Tongue (tissue), 3 donors: ENCODE measurements at places on chromosomes 5 and 9. TPM values are rescaled to one million over a fixed set of nuclear protein-coding genes. Genes with fewer than 3 reads are reported as not detected.

DNA sequence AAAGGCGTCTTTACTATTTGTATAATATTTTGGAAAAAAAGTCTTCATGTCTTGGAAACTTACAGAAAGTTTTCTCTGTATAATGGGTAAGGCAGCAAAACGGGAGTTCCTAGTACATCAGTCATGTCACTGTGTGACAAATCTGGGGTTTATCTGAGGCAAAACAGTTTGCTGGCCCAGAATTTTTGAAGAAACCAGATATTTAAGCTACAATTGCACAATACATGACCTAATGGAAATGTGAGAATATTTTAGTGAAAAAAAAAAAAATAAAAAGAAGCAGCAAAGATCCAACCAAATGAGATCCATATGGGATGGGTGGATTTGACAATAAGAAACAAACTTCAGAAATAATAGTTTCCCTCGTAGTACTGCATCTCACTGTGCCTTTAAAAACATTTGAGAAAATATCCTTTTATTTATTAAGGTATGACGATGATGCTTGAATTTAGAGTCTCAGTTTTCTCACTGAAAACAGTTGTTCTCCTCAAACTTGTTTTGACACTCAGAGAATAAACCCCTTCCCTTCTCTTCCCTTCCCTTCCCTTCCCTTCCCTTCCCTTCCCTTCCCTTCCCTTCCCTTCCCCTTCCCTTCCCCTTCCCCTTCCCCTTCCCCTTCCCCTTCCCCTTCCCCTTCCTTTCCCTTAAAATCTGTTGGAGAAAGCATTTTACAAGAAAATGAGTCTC, 180.5 kb upstream of the TUT7 start:
- peak; percentile 88 for DNase-seq

- no peak for DNase-seq
These were observed 212.4 kb downstream of the LRRC70 start for GRCh38 chr5:62791059-62791458.

DNA sequence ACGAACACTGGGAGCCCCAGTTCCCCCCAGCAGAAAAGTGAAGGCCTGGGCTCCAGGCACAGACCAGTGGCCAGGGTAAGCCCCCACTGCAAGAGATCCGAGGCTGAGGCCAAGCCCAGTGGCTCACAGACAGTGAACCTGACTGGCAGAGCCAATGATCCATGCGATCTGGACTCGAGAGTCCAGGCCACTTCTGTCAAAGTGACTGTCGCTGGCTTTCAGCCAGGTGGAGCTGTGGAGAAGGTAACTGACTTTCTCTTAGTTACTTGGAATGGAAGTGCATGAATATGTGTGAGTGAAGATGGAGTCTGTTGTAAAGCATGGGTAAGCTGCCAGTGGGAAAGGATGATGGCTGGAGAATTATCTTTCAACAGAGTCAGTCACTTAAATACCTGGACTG, 99.7 kb downstream of the GOLPH3 start:
- DNase-seq: no peak

DNA sequence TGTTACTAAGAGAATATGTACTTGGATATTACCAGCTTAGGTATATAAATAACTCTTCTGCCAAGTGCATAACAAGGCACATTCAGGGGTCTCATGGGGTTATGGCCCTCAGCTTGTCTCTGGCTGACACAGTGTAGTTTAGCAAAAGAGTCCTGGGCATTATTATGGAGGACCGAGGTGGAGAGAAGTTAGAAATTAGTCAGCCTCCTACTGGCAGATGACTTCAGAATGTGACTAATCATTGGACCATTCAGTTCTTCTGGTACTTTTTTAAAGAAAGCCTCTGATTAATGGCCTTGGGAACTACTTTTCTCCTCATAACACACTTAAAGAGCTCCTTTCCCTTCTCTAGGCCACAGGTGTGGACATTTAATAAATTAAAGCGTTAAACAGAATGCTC, 178.9 kb downstream of the SH3GL2 start:
- no peak for DNase-seq

GRCh38 chr9:105887679-105888078, 193.3 kb downstream of the TMEM38B start:
- DNase-seq: peak; percentile 20

ECSCR gene
- total RNA-seq: 7.9 TPM

DNA sequence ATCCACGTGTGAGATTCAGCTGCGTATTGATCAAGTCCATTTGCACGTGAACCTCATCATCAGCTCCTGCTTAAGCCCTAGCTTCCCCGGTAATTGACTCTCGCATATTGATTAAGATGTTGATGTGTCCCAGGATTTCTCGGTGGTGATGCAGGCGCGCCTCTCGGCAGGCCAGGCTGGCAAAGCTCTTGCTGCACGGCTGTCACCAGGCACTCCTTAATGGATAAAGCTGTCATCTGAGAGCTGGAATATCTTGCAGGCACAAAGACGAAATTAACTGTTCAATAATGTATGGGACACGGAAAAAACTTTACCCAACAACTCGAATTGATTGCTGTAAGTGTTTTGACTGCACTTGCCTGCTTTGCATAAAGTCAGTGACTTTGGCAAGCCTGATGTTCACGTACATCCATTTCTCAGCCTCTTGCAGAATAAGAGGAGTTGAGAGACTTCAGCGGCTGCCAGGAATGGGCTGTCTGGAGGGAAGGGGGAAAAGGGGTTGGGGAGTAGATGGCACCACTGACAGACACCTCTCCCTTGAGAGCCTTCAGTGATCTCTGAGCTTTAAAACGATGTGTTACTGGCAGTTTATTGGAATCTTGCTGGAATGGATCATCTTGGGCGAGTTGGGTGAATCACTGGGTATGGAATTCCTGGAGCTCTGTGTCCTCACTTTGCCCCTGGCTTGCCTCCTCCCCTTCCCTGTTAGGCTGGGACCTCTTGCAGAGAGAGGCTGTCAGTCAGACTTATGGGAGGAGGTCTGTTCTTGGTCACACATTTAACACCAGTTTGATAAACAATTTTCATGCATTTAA, 650.3 kb downstream of the CCDC171 start:
- no peak for DNase-seq

TRIM36 gene
- 1.8 TPM for total RNA-seq

DNA sequence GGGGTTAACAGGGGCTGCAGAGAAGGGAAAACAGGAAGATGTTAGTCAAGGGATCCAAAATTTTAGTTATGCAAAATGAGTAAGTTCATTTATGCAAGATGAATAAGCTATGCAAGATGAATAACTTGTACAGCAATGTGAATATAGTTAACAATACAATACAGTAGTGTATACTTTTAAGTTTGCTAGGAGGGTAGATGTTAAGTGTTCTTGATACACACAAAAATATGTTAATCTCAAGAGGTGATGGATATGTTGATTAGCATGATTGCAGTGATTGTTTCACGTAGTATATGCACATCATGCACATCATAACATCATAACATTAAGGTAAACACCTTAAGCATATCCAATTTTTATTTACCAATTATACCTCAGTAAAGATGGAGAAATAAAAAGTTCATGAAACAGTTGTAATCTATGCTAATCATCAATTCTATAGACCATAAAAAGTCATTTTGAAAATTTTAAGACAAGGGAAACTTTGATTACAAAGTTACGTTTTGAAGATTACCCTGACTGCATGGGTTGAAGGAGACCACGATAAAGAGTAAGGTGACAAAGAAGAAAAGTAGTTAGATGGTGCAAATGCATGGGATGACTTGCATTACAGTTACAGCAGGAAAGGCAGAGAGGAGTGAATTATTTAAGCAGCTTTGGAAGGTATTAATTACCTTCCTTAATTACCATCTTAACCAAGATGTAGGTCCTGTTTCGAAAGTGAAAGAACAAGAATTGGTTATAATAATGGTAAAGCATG, 31.4 kb downstream of the FAM174A start:
- no peak for DNase-seq

CCDC192 gene
- total RNA-seq: 0.31 TPM

PCDHB10 gene
- 6.1 TPM for total RNA-seq

EQTN gene
- total RNA-seq: 0.51 TPM

DNA sequence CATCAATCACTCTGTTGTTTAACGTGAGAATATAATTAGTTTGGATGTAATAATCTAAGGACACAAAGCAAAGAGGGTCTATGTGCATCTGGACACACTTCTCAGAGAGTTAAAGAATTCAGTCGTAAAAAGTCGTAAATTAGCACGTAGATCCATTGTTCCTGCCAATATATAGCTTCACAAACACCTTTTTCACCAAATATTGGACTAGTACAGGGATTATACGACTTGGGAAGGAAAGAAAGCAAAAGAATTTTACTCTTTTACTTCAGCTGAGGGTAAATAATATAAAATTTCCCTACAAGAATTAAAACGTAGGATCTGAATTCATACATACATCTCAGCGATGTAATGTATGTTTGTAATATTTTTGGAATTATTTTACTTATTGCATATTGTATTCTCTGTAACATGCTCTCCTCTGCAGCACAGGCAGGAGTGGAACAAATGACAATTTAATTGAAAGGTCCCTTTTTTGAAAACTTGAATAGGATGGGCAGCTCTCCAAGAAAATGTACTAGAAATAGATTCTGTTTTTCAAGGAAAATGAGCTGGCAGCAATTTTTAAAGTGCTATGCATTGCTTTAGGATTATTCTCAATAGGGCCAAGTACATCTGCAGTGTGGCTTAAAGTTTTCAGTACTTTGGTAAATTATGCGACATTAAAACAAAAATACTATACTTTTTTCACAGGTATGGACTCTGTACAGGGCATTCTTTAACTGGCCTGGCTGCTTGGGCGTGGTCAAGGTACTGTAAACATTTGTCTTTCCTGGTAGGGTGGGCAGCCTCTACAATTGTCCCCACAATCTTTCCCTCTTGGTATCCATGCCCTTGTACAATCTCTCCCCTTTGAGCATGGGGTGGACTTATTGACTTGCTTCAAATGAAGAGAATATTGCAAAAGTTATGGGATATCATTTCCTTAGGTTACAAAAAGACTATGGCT, 39.7 kb upstream of the HSD17B4 start:
- DNase-seq: no peak

SOHLH1 gene
- not detected for total RNA-seq

CYLC2 gene
- total RNA-seq: not detected

DNA sequence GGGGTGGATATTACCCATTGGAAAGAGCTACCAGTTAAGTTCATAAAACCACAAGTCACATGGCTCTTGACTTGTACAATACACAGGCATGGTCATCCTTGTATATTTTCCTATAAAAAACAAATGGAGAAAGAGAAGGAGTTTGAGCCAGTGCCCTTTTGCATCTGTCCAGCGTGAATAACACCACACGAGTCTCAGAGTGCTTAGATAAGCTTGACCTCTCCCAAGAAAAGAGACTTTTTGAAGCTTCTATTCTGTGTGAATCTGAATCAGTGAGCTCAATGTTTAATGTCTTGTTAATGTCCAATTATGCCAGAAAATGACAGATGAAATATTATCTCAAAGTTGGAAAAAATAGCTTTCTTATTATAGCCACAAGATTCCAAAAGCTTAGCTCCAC, 30.9 kb upstream of the LPAR1 start:
- DNase-seq: no peak

DNA sequence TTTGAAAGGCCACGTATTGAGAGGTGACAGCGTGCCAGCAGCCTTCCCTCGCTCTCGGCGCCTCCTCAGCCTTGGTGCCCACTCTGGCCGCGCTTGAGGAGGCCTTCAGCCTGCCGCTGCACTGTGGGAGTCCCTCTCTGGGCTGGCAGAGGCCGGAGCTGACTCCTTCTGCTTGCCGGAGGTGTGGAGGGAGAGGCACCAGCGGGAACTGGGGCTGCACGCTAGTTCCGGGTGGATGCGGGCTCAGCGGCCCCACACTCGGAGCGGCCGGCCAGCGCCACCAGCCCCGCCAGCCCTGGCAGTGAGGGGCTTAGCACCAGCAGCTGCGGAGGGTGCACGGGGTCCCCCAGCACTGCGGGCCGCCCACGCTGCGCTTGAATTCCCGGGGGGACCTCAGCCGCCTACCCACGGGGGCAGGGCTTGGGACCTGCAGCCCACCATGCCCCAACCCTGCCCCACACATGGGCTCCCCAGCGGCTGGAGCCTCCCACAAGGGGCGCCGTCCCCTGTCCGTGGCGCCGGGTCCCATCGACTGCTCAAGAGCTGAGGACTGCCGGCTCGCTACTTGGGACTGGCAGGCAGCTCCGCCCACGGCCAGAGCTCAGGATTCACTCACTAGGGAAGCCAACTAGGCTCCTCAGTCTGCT, 4.4 kb upstream of the OTULINL start:
- DNase-seq: no peak

FUBP3 gene
- total RNA-seq: 37.4 TPM

DNA sequence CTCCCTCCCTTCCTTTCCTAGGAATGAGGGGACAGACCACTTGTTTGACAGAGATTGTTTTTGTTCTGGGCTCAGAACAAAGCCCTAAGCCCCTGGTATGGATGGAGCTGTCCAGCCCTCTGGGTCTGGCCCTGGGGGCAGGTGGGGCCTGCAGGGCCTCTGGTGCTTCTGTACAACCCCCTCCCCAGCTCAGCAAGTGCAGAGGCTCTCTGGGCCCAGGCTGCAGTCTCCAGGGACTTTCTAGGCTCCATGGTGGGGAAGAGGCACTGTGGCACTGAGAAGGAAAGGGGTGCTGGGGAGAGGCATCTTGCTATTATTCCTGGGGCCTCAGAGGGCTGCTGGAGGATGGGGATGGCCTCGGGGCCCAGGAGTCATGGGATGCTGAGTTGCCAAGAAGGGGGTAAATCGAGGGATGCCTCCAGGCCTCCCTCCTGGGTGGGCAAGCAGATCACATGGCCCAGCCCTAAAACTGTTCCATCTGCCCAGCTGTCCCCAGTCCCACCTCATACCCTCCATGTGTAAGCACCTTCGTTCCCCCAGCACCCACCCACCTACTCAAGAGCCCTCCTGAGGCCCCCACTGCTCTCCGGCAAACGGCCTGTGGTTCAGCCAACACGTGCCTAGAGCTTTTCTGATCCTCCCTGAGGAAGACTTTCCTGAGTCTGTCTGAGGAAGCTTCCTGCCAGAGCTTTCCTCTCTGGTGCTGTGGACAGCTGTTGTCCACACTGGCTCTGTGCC, 225.7 kb downstream of the CACNA1B start:
- DNase-seq: peak; percentile 61

GRCh38 chr9:90960941-90961340, 159.3 kb downstream of the SYK start:
- DNase-seq: no peak

DNA sequence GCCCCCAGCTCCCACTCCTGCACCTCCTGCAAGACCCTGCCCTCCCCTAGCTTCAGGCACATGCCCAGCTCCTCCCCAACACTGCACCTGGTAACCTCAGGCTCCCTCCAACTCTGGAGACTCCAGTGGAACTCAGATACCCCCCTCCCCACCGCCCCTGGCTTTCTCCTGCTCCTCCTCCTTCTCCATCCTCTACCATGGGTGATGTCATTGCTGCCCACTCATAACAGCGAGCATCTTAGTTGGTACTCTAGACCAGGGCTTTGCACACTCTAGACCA, 24.7 kb upstream of the CNOT6 start:
- no peak for DNase-seq

GRCh38 chr5:157766442-157766841, 22.9 kb downstream of the LSM11 start:
- no peak for DNase-seq

GRCh38 chr5:144035046-144035740, 135.3 kb downstream of the YIPF5 start:
- no peak for DNase-seq

SPINK6 gene
- total RNA-seq: not detected

GRCh38 chr9:13614060-13614459, 334.6 kb upstream of the MPDZ start:
- DNase-seq: no peak

GRCh38 chr5:112915831-112916230, 6.2 kb downstream of the REEP5 start:
- no peak for DNase-seq

- DNase-seq: no peak
These were observed 1.4 kb upstream of the CTXN3 start for GRCh38 chr5:127647361-127647958.

- DNase-seq: peak; percentile 40
These were observed 444.7 kb downstream of the HINT1 start for GRCh38 chr5:130720355-130720754.

N4BP3 gene
- total RNA-seq: 22.1 TPM
